ENCODE measurements at places on chromosomes 5 and 9.

DNA sequence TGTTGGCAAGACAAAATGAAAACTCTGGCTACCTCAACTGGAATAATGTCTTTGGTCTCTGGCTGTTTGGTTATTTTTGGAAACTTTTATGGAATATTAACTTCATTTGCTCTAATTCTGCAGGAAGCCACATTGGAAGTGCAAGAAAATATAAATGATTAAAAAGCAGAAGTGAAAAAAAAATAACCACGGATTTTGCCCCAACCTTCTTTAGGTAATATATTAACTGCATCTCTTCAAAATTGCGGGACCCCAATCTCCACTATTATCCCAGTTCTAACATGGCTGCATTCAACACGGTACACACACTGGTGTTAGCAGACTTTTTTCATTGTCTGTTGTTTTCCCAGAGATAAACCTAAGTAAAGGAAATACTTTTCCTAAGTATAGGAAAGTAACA lies 23.0 kb downstream of the GLIS3 start:
- ATAC-seq, result no peak

DNA sequence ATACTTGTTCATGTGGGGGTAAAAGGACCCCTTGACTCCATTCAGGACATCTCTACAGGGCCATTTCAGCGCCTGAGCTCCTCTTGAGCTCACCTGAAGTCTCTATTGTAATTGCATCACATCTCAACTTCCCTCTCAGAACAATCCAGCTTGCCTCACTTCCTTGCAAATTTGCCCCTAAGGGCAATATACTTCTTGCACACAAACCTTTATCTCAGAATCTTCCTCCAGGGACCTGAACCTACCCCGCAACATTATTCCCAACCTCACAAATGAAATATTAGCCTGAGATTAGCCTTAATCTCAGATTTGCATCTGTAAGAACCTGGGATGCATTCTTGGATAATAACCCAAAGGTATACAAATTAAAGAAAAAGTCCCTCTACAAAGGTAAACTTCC lies 159.2 kb downstream of the DRD1 start:
- ATAC-seq, result no peak

DNA sequence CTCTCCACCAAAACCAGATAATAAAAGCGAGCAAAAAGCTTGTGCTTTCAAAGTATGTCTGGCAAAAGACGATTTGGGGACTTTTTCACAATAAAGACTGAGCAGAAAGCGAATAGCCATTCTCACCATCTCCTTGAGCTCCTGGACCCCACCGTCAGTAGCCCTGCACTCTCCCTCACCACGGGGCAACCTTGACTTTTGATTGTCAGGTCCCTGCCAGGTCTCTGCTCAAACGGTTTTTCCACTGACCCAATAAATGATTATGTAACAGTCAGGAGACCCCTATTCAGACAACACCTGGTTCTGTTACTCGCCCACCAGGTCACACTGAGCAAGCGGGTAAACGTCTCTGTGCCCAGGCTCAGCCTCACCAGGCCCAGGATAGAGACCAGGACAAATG lies 131.3 kb downstream of the MVB12B start:
- ATAC-seq, result no peak

DNA sequence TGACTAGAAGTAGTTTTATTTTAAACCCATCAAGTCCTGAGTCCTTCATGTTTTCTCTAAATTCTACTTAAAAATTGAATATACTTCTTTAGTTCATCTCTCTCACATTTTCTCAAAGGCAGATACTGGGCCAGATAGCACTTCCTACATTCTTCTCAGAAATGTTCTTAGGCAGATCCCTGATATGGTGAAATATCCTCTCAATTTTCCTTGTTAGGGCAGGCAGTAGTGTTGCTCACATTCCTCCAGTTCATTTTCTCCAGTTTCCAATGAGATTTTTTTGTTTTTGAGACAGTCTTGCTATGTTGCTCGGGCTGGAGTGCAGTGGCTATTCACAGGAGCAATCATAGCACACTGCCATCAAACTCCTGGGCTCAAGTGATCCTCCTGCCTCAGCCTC lies 5.7 kb downstream of the GCNT1 start:
- ATAC-seq, result no peak

GRCh38 chr9:31027678-31028077 lies 1356.8 kb upstream of the ACO1 start:
- ATAC-seq, result no peak

- ATAC-seq, result no peak
Measured at GRCh38 chr5:157106630-157107461, 2.0 kb downstream of the HAVCR2 start.

DNA sequence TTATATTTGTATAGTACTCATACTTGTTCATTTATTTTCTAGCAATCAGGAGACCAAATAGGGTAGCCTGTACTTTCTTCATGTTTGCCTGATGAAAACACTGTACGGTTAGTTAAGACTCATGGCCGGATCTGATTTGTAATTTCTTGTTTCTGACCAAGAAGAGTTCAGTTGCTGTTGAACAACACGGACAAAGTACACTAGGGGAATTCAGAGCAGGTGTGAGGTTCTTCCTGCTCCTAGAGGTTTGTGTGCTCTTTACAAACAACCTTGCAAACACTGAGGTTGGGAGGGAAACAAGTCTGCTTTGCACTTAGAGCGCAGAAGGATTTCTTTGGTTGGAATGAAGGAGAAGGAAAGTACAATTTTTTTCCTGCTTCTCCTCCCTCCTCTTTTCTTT lies 69.7 kb downstream of the TRIO start:
- ATAC-seq, result no peak

- no peak for ATAC-seq
Measured at GRCh38 chr9:34227445-34227844, 48.6 kb downstream of the UBAP1 start.

DNA sequence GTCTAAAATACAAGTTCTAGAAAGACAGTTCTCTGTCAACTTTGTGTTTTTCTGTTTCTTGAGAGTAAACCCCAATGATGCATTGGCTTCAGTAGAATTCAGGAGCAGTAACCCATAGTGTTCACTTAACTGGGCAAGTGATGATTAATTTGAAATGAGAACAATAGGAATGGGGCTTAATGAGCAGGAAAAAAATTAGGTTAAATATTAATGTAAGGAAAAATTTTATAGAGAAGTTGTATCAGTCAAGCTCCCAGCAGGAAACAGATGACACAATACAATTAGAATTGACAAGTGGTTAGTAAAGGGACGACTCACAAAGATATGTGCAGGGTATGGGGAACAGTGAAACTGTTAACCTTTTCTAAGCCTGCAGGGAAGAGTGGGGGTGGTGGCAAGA lies 38.2 kb downstream of the ENTREP1 start:
- no peak for ATAC-seq

- no peak for ATAC-seq
Measured at GRCh38 chr9:129610213-129610472, 10.8 kb downstream of the C9orf50 start.

DNA sequence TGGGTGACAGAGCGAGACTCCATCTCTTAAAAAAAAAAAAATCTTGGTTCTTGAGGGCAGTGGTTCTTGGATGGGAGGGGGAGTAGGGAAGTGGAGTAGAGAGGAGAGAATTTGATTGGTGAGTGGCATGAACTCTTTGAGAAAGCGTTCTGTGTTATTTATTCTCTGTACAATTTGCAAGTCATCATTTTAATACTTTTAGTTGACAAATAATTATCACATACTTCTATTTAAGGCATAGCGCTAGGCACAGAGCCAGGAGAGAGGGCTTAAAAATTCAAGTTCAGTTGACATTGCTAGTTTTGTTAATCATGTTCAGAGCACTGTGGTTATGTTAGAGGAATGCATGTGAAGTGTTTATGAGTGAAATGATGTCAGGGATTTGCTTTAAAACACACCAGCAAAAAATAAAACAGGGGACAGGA lies 24.6 kb downstream of the HSDL2 start:
- no peak for ATAC-seq

DNA sequence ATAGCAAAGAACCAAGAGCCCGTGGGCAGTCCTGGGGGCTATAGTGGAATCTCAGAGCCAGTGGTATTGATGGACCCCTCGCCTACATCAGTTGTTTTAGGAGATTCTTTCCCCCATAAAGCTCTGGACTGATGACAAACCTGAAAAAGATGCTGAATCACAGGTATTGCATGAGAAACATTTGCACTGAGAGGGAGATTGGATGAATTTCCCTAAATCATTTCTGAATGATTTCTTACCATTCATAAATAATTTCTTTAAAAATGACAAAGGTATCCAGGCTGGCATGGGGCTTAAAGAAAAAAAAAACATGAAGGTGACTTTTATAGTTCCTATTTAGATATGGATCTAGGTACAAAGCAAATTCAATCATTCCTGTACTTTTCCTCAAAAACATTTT lies 54.0 kb upstream of the SLIT3 start:
- no peak for ATAC-seq

- ATAC-seq, result no peak
Measured at GRCh38 chr5:130290219-130290618, 386.0 kb downstream of the CHSY3 start.

DNA sequence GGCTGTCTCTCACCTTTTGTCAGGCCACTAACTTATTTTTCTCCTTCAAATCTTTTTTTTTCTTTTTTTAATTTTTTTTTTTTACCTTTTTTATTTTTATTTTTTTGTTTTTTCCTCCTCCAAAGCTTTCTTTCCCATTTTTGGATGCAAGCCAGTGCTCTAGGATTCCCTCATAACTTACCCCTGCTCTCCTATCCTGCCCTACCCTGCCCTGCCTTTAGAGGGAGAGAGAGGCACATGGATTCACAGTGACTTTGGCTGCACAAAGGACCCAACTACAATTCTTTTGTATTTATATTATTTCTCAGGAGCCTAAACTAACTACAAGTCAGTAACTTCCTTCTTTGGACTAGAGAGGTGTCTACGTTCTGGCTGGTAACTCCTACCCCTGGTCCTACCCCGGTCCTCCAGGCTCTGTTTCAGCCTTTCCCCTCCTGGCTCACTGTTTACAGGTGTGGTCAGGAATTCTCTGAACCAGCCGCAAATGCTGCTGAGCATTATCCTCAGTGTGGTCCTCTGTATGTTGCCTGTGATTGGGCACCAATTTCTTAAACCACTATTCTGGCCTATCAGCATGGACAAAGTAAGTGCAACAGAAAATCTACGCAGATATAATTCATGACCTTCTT lies 8.4 kb upstream of the RUSC2 start:
- peak; percentile 59 for ATAC-seq

- no peak for ATAC-seq
Measured at GRCh38 chr9:82989929-82990328, 73.0 kb downstream of the RASEF start.

DNA sequence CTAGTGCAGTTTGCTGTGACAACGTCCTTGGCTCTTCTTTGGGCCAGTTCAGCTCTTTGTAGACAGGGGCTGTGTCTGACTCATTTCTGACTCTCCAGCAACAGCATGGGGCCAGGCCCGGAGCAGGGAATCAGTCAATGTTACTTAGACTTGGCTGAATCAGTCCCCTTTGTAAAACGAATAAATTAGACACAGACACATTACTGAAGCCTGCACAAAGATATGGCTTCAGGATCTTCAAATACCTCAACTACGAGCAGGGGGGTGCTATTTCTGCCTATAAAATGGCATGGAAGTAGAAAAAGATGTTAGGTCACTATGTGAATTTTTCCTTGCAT lies 204.7 kb downstream of the TTLL11 start:
- peak; percentile 83 for ATAC-seq
